ENCODE measurements at places on chromosomes 1 and 21.

GRCh38 chr1:151885479-151885878 lies 23.8 kb downstream of the THEM4 start:
- no peak for DNase-seq

GRCh38 chr1:230098723-230099122 lies 31.7 kb downstream of the GALNT2 start:
- DNase-seq, result no peak

DNA sequence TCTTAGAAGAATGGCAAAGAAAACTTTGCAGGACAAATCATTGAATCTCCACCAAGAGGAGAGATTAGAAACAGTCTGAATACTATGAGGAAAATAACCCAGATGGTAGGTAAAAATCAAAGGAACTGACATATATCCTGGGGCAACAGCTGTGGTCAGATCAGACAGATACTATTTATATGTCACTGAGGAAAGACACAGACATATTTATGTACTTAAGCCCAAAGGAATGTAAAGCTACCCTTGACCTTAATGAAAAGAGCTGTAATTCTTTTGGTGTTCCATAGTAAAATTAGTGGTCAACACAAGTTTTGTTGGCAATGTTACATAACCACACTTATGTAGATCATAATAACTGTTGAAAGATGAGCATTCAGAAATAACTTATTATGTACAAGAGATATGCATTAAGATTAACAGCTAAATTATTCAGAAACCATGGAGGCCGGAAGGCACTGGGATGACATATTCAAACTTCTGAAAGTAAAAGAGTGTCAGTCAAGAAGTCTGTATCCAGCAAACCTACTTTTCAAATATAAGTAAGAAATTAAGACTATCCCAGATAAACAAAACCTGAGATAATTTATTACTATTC lies 166.1 kb upstream of the SAMSN1 start:
- DNase-seq, result no peak

DNA sequence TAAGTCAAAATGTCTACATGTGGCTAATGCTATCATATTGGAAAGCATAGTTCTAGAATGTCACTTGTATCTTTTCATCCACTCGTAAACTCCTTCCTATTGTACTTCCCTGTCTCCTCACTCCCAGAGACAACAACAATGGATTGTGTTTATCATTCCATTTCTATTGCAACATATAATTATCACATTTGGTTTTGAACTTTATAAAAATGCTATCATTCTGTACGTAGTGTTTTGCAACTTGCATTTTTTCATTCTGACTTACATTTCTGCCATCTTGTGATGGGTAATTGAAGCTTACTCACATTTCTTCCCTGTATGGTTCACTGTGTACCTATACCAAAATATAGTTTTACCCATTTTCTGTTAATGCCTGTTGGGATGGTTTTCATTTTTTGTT lies 14.5 kb upstream of the CSF3R start:
- no peak for DNase-seq

GRCh38 chr1:228737601-228738041 lies 2.3 kb downstream of the RHOU start:
- DNase-seq, result no peak

- DNase-seq, result no peak
These were observed 166.2 kb downstream of the CLIC6 start for GRCh38 chr21:34834852-34835501.

GRCh38 chr21:43921979-43922945 lies 57.2 kb downstream of the AGPAT3 start:
- no peak for DNase-seq

- DNase-seq, result no peak
These were observed 101.4 kb upstream of the PDE4B start for GRCh38 chr1:65691152-65691900.

DNA sequence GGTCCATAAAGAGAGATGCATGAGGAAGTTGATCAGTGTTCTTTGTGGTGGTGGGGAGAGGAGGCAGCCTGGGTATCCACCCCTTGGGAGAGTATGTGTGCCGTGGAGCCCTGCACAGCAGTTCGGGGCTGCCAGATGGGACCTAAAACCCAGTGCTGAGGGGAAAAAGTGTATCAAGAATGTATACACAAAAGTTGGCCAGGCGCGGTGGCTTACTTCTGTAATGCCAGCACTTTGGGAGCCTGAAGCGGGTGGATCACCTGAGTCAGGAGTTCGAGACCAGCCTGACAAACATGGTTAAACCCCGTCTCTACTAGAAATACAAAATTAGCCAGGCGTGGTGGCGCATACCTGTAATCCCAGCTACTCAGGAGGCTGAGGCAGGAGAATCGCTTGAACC lies 4.1 kb upstream of the TTC4 start:
- DNase-seq, result no peak

DNA sequence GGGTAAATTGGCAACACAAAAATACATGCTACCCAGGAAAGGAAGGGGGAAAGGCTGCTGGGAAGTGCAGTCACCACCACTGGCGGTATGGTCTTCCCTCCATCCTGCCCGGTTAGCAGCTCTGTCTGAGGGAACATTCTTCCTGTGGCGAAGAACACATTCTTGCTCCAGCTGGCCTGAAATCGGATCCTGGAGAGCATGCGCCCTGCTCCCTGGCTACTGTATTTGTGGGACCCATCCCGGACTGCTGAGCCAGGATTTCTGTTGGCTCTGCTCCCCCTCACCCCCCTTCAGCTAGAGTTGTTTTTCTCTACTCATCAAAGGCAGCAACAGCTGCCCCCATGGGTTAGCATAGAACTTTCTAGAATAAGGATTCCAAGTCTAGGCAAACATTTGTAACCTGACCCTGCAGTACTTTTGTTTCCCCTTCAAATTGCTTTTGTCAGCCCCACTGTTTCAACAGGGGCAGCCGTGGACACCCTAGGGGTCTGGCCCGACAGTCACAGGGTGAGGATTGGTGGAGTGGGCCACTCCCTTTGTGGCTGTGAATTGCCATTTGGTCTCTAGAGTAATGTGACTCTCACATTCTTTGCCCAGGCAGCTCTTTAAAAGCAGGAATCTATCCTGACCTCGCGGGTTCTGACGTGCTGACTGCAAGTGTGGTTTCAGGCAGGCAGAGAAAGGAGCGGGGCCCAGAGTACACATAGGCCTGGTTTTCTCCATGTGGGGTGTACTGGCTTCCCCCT lies 157.7 kb downstream of the TOMM20 start:
- DNase-seq, result peak; percentile 82

DNA sequence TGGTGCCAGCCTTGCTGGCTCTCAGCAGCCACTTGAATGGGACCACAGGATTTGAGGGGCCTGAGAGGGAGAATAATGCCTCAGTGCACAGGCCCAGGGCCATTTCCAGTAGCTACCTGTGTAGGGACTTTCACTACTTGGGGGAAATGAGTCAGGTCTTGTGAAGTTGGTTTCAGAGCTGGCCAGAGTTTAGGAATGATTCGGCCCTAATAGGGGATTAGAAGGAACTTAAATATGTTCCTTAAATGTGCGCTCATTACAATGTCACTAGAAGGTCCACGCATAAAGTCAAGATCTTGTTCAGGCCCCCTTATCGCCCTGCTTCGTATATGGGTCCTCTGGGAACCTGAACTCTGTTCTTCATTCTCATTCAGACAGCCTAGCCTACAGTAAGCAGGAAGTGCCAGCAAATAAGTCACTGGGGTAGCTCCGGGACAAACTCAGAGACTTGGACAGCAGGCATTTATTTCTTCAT lies 5.6 kb upstream of the AKR1A1 start:
- no peak for DNase-seq

DNA sequence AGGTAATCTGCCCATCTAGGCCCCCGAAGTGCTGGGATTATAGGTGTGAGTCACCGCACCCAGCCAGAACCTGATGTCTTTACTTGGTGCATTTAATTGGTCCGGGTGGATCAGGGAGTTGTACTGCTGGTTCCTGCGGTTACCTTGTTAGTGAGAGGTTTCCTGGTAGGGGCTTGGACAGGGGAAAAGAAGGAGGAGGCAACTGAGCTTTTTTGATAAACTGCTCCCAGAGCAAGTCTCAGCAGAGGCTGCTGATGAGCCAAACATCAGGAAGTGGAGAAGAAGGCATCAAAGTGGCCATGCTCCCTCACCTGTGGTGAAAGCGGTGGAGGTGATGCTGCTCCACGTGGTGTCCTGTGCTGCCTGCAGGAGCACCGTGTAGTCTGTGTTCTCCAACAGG lies 161.5 kb upstream of the KIAA0040 start:
- DNase-seq, result no peak

GRCh38 chr1:11151114-11151513 lies 38.0 kb upstream of the ANGPTL7 start:
- no peak for DNase-seq

GRCh38 chr1:180482425-180483275 lies 19.7 kb downstream of the ACBD6 start:
- no peak for DNase-seq

- DNase-seq, result no peak
These were observed 2.8 kb upstream of the ADAM30 start for GRCh38 chr1:119898981-119899720.

DNA sequence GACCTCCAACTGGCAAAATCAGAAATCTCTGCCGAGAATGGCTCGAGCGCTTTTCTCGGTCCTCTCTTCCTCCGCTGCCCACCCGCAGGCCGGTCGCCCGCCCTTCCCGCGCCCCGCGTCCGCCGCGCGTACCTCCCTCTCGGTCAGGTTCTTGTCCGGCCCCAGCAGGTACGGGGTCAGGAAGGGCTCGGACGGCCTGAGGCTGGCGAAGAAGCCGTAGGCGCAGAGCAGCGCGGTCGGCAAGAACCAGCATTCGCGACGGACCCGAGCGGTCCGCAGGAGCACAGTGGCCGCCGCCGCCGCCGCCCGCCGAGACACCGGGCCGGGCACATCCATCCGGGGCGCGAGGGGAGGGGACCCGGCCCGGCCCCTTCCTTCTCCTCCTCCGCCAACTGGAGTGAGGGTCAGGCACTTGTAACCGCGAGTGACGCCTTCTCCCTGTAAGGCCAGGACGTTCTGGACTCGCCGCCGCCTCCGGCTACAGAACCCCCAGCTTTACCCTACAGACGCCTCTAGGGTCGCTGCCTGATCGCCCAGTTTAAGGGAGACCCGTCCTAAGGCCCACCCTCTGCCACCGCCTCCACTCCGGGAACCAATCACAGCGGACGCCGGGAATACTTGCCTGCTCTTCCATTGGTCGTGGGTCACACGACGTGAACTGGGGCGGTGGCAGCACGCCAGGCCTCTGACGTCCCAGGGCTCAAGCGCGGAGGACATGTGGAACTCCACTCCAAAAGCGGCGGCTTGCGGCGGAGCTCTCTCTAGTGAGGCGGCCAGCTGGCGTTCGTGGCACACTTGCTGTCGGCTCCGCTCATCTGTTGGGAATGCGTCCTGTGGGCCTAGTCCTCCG lies at the start of gene SLC19A2:
TSS of gene SLC19A2 (minus strand) at position 514 of the 850 bp plus-strand sequence. CDS start at position 336, 178 bp downstream.
- DNase-seq, result peak; percentile 100

DNA sequence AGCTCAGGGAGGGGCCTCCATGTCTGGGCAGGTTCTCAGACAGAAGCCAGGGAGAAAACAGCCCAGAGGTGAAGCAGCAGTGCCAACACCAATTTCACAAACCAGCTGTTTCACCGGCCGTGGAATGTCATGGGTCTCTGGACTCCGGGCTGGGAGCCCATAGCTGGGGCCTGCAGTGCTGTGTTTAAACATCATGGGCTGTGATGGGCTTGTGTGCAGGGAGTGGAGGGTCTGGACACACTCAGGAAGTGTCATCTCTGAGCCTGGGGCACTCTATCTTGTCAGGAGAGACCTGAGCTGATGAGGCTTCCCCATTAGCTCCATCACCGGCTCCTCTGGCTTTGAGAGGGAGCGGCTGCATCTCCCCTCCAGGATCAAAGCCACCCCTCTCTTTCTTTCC lies 173.6 kb upstream of the IGSF21 start:
- DNase-seq, result no peak

GRCh38 chr1:44251989-44252671 lies 38.9 kb downstream of the DMAP1 start:
- DNase-seq, result no peak

DNA sequence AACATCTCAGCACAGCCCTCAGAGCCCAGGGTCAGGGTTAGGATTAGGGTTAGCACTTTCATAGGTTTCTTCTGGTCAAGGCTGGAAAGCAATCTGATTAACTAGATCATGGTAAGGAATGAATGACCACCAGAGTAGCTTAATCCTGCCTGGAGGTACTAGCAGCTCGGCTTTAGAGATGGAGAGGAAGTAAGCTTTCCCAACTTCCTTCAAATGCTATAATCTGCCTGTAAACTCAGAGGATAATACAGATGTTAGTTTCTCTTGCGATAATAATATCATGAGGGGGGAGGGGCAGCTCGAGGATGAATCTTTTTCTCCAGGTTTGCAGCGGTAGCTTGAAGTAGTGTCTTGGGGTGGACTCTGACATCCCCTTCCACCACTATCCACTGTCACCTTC lies 194.9 kb downstream of the HIVEP3 start:
- DNase-seq, result no peak

DNA sequence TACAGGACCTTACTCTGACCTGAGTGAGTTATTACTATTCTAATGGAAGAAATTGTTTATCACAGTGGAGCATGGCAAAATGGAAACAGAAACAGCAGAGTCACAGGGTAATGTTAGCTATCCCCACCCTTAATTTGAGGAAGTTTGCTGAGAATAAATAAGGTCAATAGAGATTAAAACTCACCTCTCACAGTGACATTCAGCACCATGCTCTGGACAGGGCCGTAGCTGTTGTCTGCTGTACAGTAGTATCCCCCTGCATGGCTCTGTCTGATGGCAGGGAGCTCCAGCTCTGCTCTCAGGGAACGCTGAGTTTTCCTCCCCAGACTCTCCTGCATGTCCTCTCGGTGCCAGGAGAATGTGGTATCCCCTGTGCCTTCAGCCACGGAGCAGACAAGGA lies 11.9 kb downstream of the FCRL4 start:
- DNase-seq, result no peak

GRCh38 chr1:162893612-162893908 lies 32.6 kb upstream of the CCDC190 start:
- no peak for DNase-seq

DNA sequence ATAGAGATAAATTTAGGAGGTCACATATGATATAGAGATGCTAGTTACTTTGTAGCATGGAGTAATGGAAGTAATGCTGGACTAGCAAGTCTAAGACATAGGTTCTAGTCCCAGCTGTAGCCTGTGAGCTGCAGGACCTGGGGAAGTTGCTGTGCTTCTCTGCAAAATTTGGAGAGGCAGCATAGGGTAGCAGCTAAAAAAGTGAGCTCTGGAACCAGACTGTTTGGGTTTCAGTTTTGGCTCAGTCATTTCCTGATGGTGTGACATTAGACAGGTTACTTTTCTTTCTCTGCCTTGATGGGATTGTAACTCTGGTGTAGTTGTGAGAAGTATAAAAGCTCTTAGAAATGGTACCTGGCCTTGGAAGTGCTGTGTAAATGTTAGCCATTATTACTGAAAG lies 3.3 kb downstream of the METTL13 start:
- DNase-seq, result no peak

DNA sequence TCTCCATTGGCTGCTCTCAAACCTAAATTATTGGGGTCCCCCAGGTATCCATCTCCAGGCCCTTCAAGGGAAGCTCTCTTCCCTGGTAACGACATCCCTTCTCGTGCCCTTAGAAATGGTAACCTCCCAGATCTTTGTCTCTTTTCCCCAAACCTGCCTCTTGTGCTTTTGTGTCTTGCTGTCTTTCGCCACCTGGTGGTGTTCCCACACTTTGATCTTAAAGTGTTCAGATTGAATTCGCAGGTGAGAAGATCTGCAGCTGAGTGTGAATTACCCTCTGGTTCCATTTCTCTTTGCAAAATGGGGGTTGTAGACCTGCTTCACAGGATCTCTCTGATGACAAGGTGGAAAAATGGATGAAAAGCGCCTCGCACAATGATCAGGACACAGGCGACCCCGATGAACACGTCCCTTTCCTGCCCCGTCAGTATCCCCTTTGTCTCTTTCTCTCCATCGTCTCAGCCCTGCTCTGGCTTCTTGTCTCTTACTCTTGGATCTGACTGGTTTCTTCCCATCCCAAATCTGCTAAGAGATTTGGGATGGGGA lies 53.1 kb downstream of the DOP1B start:
- DNase-seq, result no peak

GRCh38 chr1:88985692-88986091 lies 6.7 kb downstream of the KYAT3 start:
- no peak for DNase-seq
